ENCODE measurements at places on chromosomes 16 and 17.

- no peak for DNase-seq
Observed at GRCh38 chr17:78617511-78618061, 40.4 kb upstream of the DNAH17 start.

- DNase-seq, result no peak
Observed at GRCh38 chr16:84484579-84485254, 19.7 kb downstream of the MEAK7 start.

GRCh38 chr17:14061666-14062560 lies 7.4 kb upstream of the COX10 start:
- no peak for DNase-seq

- no peak for DNase-seq
Observed at GRCh38 chr16:75860326-75861053, 134.2 kb upstream of the CPHXL start.

DNA sequence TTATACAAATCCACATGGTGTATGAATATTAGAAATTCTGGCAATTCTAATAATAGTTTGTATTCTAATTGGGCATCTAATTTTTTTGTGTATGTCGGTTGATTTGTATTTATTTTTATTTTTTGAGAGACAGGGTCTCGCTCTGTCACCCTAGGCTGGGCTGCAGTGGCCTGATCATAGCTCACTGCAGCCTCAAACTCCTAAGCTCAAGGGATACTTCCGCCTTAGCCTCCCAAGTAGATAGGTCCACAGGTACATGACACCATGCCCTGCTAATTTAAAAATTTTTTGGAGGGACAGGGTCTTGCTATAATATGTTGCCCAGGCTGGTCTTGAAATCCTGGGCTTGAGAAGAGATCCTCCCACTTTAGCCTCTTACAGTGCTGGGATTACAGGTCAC lies 104.6 kb downstream of the TRIM37 start:
- no peak for DNase-seq

DNA sequence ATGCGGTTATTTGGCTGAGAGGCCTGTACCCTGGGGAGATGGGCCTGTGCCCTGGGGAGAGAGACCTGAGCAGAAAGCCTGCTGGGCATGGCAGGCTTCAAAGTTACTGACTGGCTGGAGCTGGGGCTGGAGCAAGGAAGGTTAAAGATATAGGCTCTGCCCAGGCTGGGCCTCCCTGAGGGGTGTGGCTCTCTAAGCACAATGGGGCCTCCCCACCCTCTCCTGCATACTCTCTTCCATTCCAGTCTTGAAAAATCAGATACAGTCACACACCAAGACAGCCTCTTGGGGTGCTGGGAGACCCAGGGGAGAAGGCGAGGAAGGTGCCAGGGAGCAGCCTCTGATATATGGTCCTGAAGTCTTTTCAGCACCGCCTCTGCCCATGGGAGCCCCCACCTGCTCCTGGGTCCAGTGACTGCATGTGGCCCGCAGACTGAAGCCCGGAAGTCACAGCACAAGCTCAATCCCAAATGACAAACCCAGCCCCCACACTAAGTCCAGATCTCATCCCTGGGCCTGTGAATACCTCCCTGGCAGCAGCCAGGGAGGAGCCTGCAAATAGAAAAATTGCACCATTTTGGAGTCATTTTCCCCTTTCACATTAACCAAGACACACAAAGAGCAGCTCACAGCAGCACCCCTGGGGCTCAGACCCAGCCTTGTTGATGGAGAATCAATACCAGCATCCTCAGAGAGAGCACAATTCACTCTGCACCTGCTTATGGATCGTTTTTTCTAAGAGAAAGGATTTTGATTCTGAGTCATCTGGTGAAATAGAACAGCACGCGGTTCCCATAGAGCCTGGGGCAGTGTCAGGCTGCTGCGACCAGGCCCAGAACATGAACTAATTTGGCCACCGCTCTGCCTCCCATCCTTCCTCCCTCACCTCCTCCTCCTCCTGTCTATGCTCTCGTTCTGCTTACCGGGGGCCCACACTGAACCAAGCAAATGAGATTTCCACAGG lies 25.6 kb upstream of the CACNG1 start:
- DNase-seq, result no peak

- no peak for DNase-seq
Observed at GRCh38 chr16:79902351-79902750, 301.8 kb upstream of the MAF start.

- DNase-seq, result no peak
Observed at GRCh38 chr17:77332981-77333685, 192.4 kb downstream of the SEC14L1 start.

DNA sequence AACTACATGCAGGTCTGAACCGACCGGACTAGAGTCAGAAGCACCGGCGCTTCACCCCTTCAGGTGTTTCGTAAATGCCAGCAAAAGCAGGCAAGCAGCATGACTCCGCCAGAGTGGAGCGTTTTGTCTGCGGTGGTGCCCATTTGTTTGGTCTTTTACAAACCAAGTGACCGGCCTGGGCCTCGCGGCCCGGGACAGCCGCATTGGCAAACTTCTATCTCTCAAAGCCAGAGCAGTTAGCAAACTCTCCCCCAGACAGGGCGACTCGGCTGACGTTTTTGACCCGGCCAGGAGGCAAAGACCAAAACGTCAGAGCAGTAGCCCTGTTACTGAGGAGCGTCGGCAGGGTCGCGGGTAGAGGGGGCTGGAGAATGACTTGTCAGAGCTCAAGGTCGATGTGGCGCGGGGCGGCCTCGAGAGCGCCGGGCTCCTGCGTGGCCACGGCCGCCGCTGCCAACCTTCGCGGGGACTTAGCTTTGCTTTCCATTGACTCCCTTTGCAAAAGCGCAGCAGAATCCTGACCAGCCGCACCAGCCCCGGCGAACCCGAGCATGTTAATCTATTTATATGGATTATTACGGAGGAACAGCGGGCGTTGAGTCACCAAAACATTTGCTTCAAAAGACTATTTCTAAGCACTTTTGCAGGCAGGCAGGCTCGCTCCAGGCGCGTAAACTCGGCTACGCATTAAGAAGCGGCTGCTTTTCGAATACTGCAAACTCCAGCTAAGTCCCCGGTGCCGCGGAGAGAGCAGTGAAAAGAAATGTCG lies 763 bp upstream of the SOX9 start:
- no peak for DNase-seq

DNA sequence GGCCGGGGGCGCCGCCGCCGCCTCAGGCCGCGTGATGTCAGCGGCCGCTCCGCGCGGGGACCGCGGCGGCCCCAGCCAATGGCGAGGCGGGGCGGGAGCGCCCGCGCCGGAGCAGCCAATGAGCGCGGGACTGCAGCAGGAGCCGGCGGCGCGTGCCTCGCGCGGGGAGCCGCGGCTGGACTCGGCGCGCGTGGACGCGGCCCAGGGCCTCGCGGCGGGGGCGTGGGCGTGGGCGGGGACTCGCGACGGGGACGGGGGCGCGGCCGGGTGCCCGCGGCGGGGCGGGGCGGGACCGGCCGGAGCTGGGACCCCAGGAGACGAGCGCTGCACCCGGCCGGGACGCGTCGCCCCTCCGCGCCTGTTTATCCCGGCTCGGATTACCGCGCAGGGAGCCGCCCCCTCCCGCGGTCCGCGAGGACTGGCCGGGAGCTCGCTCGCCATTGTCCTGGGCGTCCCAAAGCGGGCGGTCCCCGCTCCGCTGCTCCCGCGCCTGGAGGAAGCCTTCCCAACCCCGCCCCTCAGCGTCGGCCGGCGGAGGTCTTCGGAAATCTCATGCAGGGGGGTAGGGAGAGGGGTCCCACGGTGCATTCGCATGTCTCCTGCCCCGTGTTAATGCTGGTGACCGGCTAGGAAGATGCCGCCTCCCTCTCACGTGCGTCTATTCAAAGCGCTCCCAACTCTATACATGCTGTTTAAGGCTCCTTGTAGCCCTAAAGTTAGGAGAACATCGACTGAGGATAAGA lies at the start of gene RNF157:
TSS of gene RNF157 (minus strand) at position 33 of the 743 bp plus-strand sequence. CDS start 253 bp downstream, outside the sequence.
- no peak for DNase-seq

- DNase-seq, result no peak
Observed at GRCh38 chr17:38735161-38735997, 5.2 kb downstream of the CISD3 start.

GRCh38 chr17:74392848-74393247 lies 25.5 kb downstream of the GPR142 start:
- DNase-seq, result peak; percentile 38

GRCh38 chr16:83680980-83681379 lies 126.8 kb upstream of the HSBP1 start:
- no peak for DNase-seq

DNA sequence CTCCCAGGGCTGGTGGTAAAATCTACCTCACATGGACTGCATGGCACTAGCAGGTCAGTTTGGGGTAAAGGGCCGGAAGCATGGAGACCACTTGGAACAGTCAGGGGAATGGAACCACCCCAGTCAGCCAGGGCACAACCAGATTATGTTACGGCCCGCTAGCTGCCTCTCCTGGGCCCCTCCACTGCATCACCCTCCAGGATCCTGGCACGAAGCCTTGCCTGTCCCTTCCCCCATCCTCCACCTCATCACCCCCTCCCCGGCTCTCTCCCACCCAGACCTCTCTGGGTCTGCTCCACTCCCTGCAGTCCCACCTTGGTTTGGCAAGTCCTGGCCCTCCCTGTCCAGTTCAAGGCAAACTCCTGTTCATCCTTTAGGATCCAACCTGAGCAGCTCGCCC lies 91.7 kb downstream of the CLEC16A start:
- no peak for DNase-seq
